CD4-positive, alpha-beta T cell treated with Interleukin-17A for 1 hour (primary cell): ENCODE measurements at places on chromosomes 3 and 15.

DNA sequence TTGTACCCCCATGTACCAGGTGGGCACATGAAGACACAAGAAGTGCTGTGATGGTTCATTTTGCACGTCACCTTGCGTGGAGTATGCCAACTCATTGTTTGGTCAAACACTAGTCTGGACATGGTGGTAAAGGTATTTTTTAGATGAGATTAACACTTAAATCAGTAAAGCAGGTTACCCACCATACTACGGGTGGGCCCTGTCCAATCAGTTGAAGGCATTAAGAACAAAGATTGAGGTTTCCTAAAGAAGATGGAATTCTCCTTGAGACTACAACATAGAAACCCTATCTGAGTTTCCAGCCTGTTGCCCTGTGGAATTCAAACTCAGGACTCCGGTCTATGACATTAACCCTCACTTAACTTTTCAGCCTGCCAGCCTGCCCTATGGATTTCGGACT is 118.4 kb downstream of the RPLP1 start:
- DNase-seq: no peak

- no peak for DNase-seq
Measured at GRCh38 chr3:4981665-4982494, 2.6 kb downstream of the BHLHE40 start.

DNA sequence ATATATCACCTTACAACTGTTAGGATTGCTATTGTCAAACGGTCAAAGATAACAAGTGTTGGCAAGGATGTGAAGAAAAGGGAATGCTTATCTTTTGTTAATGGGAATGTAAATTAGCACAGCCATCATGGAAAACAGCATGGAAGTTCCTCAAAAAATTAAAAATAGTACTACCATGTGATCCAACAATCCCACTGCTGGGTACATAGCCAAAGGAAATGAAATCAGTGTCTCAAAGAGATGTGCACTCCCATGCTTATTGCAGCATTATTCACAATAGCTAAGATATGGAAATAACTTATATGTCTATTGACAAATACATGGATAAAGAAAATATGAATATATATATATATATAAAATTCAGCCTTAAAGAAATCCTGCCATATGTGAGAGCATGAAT is 274.6 kb downstream of the EDEM1 start:
- no peak for DNase-seq

GRCh38 chr3:164208048-164208447 is 870.2 kb downstream of the SI start:
- DNase-seq: no peak

DNA sequence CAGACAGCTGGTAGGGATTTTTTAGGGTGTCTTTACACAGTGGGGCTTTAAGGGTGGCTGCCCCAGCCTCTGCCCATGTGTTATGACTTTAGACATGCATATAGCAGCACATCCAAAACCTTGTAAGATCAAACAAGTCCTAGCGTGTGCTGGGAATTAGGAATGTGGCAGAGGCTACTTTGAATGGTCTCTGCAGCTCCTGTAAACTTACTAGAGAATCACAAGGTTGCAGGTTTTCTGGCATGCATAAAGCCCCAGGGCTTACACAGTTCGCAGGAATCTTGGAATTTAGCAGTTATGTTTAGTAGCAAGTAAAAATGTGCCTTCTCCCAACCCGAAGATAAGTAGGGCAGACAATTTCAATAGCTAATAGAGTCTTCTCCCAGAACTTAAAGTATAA is 46.9 kb upstream of the COL6A6 start:
- no peak for DNase-seq

DNA sequence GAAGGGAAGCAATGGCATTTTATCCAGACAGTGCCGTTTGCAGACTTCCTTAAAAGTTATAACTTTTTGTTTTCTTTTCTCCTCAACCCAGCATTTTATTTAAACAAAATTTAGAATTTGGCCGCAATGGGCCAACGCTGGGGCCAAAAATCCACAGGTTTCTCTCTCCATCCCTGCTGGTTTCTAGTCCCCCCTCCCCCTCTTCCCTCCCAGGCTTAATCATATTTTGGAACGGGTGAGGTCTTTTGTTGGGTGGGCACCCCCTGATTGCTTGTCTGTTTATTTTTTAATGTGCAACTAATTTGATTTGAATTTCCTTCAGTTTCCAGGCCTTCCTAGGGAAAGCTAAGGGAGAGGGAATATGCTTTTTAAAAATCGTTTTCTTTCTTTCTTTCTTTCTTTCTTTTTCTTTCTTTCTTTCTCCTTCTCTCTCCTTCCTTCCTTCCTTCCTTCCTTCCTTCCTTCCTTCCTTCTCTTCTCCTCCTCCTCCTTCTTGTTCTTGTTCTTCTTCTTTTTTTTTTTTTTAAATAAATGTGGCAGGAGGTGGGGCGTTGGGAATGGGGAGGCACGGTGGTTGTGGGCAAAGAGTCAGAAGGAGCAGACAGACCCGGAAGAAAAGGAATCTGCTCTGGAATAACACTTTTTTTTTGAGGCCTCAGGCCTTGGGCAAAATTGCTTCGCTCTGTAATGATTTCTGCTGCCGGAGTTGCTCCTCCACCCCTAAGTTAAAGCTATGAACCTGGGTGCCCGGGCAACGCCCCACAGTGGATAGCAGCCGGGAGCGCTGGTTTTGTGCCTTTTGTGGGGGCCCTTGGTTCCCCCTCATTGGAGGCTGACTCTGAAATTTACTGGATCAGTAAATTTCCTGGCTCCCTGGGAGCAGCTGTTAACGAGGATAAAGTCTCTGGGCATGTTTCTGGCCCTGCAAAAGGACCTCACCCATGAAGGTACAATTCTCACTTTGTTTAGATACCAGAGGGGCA is 1.9 kb downstream of the FNDC3B start:
- DNase-seq: no peak

DNA sequence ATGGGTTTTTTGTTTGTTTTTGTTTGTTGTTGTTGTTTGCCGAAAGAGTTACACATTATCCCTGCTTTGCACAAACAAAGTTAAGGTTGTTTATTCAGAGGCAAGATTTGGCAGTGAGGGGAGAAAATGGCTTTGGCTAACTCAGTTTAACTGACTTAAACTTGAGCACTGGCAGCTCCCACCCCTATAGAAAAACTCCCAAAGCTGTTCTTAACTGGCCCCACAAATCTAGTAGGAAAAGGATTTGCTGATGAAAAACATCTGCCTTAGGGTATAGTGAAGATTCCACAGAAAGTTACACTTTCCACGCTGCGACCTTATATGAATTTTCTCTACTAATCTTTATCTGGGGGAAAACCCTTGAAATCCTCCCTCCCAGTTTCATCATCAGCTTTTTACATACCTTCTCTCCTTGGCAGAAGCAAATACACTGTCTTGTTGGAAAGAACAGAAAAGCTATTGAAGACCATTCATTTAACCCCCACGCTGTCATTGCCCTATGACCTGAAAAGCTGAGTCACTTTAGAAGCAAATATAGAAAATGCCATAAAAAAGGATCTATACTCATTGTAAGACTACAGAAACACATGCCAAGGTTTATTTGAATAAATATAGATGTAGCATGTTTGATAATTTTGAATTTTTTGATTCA is 551.7 kb downstream of the NR2F2 start:
- no peak for DNase-seq

- no peak for DNase-seq
Measured at GRCh38 chr3:89617706-89618105, 510.3 kb downstream of the EPHA3 start.

- DNase-seq: no peak
Measured at GRCh38 chr3:23781051-23781450, 24.7 kb upstream of the UBE2E1 start.

DNA sequence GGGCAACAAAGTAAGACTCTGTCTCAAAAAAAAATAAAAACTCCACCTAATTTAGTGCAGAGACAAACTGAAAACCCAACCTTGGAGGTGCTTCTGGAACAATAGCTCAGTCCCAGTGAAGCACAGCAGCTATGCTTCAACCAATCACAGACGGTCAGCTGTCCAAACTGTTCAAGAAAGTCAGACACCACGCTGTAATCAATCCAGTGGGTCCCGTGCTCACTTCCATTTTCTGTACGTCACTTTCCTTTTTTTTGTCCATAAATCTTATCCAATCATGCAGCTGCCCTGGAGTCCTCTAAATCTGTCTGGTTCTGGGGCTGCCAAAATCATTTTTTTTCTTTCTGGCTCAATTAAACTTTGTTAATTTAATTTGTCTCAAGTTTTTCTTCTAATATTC is 93.6 kb upstream of the FAM174B start:
- DNase-seq: no peak

GRCh38 chr3:136780741-136781140 is 28.6 kb upstream of the STAG1 start:
- DNase-seq: no peak

GRCh38 chr3:81658322-81658997 is 103.0 kb downstream of the GBE1 start:
- DNase-seq: no peak

- no peak for DNase-seq
Measured at GRCh38 chr3:58152225-58153015, 58.4 kb downstream of the DNASE1L3 start.

GRCh38 chr3:25457671-25458419 is 29.8 kb downstream of the RARB start:
- no peak for DNase-seq

GRCh38 chr15:73386886-73387506 is 18.2 kb upstream of the HCN4 start:
- DNase-seq: no peak

DNA sequence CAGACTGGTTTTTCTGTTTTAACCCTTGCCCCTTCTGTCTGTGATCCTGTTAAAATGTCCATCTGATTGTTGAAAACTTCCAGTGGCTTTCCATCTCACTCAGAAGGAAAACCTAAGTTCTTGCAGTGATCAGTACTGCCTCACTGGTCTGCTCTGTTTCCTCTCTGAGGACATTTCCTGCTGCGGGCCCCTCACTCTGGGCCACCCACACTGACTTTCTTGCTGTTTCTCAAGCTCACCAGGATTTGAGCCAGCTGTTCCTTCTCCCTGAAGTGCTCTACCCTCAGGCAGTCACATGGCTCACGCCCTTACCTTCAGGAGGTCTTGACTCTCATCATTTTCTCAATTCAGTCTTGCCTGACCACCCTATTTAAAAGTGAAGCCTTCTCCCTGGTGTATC is 1.8 kb downstream of the GRK7 start:
- no peak for DNase-seq
